Renal cortical epithelial cell (primary cell): ENCODE measurements at places on chromosomes 4 and X. TPM values are rescaled to one million over a fixed set of nuclear protein-coding genes. Genes with fewer than 3 reads are reported as not detected.

RIBC1 gene
- 1.2 and 2.8 TPM in 2 replicates for total RNA-seq

HS6ST2 gene
- total RNA-seq = 3.5 and 8.2 TPM in 2 replicates

- DNase-seq = no peak
Observed at GRCh38 chr4:173281406-173282255, 52.5 kb downstream of the HMGB2 start.

DNA sequence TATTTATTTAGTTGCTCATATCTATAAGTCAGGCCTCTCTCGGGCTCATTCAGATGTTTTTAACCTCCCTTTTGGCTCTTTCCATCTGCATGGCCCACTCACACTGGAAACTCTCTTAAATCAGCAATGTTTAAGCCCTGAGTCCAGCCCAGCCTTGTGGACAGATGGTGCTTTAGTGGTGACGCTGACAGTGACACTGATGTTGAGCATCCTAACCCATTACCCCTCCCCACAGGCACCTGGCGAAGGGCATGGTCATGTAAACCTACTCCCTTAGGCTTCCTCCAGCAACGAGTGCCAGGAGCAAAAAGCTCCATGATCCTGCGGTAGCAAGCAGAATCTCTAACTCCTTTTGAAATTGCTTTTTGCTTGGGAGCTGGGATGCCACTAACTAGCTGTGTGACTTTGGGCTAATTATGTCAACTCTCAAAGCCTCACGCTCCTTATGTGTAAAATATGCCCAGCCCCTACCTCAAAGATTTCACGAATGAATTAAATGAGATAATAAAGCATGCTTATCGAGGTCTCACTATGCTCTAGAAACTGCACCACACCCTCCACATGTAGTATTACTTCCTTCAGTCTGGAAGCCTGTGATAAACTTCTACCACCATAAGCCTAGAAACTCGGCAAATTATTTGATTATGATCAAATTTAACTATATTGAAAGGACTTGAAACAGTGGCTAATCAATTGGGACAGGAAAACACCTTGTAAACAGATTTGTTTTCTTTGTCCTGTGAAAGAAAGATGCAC, 569.4 kb downstream of the BCOR start:
- DNase-seq = no peak

DNA sequence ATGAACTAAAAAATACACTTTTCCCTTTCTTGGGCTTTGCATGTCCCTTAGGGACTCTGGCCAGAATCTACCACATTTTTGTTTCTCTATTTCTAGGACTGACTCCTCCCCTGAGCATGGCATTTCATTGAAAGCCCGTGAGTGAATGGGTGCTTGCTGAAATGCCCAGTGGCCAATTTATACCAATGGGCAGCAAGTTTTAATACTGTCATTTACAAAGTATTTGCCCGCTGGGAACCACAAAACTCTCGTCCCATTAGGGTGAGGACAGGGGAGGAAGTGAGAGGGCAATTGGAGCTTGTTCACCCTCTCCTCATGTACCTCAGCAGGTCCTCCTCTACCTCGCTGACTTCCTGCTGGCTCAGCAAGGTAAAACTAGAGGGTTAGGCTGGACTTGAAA, 1.1 kb downstream of the SRPX2 start:
- DNase-seq = peak; percentile 65

DNA sequence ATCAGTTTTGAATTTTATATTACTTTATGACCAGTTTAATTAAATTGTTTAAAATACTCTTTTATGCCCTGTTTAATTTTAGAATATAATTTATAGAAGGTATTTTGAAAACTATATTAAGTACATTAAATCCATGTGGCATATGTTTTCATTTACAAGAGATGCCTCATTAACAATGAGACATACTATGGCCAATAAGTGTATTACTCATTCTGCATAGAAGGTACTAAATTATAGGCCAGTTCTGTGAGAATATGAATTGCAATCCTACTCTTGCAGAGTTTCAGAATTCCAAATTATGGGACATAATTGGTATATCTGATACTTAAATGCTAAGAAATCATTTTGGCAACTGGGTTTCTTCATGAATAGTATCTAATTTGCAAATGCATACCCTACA, 951.1 kb downstream of the FAT4 start:
- no peak for DNase-seq

DNA sequence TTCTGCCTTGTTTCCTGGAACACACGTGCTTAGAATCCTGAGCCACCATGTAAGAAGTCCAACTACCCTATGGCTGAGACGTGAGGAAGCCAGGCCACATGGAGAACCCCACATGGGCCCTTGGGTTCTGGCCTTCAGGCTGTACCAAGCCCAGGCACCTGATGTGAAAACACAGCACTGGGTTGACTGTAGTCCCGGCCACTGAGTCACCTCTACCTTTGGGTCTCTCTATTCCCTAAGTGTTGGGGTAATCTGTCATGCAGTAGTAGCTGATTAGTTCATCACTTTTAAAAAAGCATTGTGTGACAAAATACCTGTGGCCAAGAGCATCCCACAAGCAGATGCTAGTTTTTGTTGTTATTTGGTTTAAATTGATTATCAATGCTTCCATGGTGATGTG, 24.3 kb downstream of the CFAP97 start:
- DNase-seq = no peak

- peak; percentile 91 for DNase-seq
Observed at GRCh38 chrX:134512566-134512965, 52.6 kb downstream of the HPRT1 start.

GRCh38 chr4:47349326-47349725, 114.2 kb downstream of the COMMD8 start:
- DNase-seq = no peak

GRCh38 chr4:118353534-118354030, 779 bp upstream of the PRSS12 start:
- DNase-seq = no peak
